Activated effector memory CD4-positive, alpha-beta T cell treated with Interleukin-2 at 50 U/mL for 16 hours (primary cell): ENCODE measurements at places on chromosomes 5 and 9.

GRCh38 chr9:92122800-92123199 is 7.6 kb upstream of the SPTLC1 start:
- DNase-seq, result no peak

- no peak for DNase-seq
Measured at GRCh38 chr5:133250527-133250926, 198.7 kb downstream of the HSPA4 start.

GRCh38 chr5:160310552-160311295 is 1.6 kb downstream of the CCNJL start:
- DNase-seq, result no peak

DNA sequence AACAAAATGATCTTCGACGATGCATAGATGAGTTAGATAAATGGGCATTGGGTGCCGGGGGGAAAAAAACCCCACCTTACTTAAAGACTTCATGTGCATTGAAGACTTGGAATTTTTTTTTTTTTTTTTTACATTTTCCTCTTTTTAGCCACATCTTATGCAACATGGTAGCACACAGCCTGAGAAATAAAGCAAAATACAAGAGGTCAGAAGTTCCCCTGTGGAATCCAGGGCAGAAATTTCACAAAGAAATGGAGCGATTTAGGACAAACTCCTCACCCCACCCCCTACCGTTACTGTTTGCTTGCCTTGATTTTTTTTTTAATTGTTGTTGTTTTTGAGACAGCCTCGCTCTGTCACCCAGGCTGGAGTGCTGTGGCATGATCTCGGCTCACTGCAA is 153.2 kb downstream of the GOLPH3 start:
- DNase-seq, result no peak

DNA sequence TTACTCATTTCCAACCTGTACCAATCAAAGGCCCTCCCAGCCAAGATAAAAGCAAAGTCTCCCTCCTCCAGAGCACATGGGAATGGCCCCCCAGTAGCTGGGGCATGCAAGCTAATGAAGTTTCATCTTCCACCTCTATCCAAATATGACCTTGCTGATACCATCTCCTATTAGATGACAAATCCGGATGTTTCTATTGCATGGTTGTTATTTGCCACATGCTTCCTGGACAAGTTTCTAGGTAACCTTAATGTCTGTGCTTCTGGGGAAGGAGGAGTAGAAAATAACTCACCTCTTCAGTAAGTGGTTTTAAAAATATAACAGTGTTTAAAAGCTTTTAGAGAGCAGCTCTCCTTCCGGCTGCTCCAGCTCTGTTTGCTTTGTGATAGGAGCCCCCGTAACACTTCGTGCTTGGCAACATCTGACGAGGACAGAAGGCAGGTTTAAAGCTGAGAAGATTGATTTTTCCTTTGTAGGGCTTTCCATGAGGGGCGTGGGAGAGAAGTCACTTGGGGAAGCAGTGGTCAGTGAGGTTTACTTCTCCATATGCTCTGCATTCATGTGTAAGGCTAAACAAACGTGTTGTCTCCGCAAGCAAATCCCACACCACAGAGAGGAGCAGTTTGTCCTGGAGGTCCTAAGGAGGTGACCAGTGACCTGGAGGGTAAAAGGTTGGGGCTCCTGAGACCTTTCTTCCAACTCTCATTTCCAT is 40.3 kb upstream of the GLRX start:
- no peak for DNase-seq

DNA sequence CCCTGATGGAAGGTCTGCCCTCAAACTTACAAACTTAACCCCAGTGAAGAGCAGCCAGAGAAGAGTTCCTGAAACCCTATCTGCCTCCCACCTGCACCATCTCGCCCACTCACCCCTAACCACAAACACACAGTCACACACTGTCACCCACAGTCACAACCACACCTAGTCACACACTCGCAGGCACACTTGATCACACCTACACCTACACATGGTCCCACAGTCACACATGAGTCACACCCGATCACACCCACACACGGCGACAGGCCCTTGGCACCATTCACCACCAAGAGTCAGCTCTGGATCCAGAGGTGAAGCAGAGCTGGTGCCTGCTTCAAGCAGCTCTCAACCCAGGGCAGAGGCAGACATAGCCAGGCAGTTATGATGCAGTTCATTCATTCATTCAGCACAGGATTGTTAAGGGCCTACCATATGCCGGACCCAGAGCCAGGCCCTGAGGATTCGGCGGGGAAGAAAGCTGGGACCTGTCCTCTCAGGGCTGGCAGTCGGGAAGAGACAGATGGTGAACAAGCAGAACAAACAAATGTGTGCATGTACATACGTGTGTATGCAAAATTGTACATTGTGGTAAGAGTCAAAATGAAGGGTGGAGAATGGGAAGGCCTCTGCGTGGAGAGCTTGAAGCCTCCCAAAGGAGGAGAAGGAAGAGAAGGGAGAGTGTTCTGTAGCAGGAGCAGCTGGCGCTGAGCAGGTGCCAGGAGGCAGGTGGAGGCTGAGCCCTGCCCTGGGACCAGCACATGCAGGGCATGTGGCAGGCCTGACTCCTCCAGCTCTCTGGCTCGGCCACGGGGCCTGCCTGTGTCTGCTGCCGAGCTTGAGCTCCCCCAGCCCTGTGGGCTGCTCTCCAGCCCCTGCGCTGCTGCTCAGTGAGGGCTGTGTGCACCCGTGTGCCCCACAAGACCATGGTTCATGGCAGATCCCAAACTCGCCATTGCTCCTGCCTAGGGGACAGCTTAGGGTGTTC is 6.4 kb downstream of the TSPAN17 start:
- DNase-seq, result no peak

DNA sequence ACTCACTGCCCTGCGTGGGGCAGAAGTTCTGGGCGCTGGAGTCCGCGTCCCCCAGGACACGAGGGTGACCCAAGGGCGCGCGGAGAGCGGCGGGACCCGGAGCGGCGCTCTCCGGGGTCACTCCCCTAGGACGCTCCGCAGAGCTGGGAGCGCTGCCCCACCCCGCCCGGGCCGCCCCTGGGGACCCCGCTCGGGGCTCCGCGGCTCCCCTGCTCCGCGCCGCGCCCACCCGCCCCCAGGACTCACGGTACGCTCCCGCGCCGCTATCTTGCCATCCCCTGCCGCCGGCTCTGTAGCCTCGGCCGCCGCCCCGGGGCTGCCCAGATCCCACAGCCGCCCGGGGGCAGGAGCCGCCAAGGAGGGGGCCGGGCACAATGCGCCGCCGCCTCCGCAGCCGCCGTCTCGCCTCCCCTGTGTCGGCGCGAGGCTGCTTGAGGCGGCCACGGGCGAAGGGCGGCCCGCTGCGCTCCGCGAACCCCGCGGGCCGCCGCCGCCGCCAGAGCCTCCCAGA is 303 bp downstream of the LIFR start:
- DNase-seq, result no peak

DNA sequence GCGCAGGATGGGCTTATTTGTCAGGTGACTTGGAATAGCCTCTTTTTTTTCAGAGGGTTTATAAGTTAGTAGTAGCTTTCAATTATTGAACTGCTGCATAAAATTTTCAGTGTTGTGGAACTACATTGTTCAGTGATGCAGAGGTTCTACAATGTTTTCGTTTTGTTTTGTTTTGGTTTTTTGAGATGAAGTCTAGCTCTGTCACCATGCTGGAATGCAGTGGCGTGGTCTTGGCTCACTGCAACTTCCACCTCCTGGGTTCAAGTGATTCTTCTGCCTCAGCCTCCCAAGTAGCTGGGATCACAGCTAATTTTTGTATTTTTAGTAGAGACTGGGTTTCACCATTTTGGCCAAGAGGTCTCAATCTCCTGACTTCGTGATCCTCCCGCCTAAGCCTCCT is 22.0 kb downstream of the NUP188 start:
- no peak for DNase-seq

DNA sequence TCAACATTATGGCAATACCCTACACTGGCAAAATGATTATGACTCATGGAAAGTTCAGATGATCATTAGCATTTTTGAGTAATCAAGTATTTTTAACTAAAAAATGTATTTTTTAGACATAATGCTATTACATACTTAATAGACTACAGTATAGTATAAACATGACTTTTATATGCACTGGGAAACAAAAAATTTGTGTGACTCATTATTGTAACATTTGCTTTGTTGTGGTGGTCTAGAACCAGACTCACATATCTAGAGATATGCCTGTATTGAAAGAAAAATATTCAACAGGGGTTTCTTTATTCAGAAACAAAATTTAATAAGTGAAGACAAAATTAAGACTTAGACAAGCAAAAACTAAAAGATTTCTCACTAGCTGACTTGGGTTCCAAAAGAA is 385.3 kb upstream of the RIOK2 start:
- DNase-seq, result no peak

- no peak for DNase-seq
Measured at GRCh38 chr9:34589636-34590380, at the start of gene CNTFR. CNTFR (minus strand) TSS chr9:34589724; CDS start chr9:34568981, 20,743 bp downstream.

GRCh38 chr5:109063223-109063622 is 315.5 kb downstream of the FER start:
- no peak for DNase-seq

DNA sequence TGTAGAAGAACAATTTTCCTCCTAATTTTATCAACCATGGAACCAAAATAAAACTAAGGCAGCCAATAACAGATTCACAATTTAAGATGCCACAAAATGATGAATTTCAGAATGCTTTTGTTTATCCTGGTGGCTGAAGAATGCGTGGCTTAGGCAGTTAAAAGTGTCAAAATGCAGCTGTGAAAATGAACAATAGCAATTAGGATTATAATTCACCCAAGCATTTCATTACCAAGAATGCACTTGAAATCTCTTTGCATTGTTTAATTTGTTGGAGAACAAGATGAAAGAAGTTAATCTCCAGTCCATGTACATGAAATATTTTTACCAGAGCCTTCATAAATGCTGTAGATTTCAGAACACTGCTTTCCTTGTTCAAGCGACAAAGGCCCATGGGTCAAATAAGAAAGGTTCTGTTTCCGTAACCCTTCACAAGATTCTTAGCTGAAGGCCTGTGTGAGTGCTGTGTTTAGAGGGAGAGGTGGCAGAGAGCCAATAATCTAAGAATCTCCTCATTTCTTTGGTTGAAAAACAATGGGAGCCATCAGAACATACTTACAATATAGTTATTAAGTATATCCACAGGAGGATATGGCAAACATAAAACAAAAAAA is 39.3 kb downstream of the CLINT1 start:
- DNase-seq, result no peak

- no peak for DNase-seq
Measured at GRCh38 chr5:62029303-62029702, 276.7 kb upstream of the KIF2A start.

- DNase-seq, result no peak
Measured at GRCh38 chr9:128275198-128276007, at the start of gene GOLGA2. GOLGA2 (minus strand) TSS chr9:128276007; CDS start chr9:128275976, 31 bp downstream.

GRCh38 chr9:127788337-127789011 is 2.6 kb downstream of the CDK9 start:
- no peak for DNase-seq

GRCh38 chr5:125196481-125197111 is 450.2 kb upstream of the ZNF608 start:
- no peak for DNase-seq

DNA sequence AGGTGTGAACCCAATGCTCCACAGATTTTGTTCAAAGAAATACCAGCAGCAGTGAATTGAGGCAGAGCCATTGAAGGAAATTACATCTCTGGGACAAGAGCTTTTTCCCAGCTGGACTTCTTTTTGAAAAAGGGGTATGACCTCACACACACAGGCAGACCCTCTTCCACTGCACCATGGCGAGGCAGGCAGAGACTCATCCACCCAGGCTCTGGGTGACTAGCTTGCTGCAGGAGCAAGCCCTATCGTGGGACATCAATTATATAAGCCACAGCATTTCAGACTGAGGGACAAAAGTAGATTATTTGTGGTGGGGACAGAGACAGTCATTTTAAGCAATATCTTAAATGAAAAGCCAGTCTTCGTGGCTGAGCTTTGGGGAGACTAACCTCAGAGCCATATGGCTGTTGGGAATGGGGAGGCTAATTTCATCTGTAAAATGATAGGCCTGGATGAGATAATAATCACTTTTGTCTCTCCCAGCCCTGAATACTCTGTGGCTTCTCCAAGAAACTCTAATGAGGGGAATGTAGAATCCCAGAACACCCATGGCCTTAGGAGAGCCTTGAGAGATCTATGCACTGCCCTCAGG is 113.1 kb upstream of the TNC start:
- no peak for DNase-seq

DNA sequence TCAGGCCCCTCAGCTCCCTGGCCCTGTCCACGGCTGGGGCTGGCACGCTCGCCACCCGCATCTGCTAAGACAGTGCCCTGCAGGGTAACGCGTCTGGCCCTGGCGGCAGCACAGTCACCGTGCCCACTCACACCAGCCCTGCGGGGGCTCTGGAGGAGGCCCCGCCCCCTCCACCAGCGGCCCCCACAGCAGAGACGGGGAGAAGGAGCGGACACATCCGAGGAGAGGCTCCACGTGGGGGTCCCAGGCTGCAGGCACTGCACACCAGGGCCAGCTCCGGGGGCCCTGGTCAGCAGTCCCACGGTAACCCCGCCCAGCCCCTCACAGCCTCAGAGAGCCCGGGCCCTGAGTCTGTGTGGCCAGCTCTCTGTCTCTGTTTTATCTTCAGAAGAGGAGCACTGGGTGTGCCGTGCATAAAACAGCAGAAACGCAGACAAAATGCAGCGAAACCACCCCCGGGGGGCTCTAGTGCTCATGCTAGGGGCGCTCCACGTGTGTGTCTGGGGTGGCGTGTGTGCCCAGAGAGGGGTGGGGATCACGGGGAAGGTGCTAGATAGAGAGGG is 47.5 kb upstream of the NRARP start:
- DNase-seq, result no peak

GRCh38 chr5:176181271-176181855 is 56.9 kb upstream of the SIMC1 start:
- DNase-seq, result no peak

DNA sequence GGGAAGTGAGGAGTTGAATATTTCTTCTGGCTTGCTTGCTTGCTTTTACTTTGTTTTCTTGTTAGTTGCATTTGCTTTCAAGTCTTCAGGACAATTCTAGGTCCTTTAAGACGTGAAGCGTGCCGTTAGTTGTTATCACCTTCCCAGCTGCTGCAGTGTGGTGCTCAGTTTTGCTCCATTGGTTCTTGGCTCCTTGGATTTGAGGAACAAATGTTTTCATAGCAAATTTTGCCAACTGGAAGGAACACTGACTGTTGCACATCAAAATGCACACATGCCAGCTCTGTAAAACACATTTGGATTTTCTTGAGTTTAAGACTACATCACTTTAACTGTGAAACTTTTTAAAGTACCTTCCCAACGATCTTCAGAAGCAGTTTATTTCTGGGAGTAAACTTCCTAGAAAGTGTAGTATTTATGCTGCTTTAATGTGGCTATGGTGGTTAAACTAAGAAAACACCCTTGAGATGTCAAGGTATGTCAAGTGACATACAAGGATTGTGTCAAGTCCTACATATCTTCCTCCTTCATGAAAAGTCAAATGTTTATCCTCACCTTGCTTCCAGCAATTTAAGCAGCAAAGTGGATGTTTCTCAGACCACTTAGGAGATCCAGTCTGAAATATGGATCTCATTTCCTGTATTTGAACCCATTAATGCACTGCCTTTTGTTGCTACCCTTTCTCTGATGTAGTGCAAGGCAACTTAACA is 24.9 kb downstream of the MOCS2 start:
- no peak for DNase-seq

- no peak for DNase-seq
Measured at GRCh38 chr9:37034305-37034937, 353 bp upstream of the PAX5 start.
